Glomerular endothelial cell (primary cell): ENCODE measurements at places on chromosomes 7 and 10.

GRCh38 chr10:132444877-132445351 is 47.9 kb downstream of the PWWP2B start:
- DNase-seq: no peak

DNA sequence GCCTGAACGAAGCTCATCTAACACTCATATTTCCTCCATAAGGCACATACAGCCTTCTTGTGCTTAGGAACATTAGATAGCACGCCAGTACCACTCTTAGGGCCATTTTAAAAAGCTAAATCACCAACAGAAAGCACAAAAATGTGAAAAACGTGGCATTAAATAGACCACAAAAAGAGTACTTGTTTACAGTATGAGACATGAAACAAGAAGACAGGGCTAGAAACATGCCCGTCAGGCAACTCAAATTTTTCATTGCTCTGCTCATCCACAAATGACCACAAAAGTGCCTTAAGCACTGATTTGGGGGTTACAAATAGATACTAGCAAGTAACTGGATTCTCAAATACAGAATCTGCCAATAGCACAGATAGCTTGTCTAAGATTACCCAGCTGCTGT is 67.8 kb downstream of the ELMO1 start:
- DNase-seq: no peak

DNA sequence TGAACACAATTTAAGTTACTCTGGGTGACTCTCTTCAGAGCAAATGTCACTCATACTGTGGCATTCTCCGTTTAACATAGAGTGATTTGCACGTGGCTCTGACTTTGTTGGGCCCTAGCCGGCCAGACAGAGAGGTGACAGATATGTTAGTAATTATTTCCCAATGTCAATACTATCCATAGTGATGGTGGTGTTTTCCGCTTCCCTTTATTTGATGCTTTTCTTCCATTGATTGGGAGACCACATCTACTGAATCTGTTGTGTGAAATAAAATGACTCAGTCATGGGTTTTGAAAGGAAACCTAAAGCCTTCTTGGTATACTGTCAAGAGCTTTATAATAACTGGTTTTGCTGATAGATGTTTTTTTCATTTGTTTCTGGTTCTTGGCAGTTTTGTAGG is 7.4 kb downstream of the AVL9 start:
- DNase-seq: no peak

DNA sequence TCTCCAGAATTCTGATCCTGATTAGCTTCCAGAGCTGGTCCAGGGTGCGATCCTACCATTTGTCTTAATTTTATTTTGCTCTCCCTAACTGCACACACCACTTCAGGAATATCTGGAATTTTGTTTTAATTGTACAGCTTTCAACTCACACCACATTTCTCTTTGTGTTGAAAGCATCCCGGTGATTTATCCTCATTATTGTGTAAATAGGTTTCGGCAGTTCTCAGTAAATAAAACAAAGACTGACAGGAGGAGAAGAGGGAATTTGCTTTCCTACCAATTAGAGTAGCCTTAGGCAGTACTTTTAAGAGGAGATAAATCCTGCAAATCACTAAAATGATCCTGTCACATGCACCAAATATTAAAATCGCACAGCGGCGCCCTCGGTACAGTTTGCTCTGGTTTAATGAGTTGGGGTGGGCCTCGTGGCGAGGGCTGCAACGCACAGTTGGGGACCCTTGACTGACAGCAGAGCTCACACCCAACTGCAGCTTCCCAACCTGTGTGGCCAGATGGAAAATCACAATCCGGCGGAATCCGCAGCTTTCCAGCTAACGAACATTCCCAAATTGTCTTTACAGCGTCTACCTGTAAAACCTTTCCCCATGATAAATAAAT is 62.6 kb downstream of the EBF3 start:
- no peak for DNase-seq

- peak; percentile 36 for DNase-seq
These were observed 45.4 kb upstream of the MBL2 start for GRCh38 chr10:52818019-52818418.

DNA sequence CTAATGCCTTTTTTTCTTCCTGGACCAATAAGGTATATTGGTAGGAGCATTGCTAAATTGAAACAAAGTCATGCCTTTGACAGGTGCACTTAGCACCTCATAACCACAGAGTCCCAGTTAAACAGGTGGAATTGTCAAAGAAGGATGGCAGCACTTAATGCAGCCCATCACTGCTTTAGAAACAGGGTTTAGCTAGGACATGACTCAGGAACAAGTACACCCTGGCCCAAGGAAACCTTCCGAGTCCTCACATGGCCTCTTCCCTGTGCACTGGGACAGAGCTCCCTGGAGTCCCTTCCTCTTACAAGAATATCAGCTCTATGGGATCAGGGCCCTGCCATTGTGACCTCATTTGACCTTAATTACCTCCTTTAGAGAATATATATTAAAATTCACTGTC is 382.7 kb downstream of the EXOC4 start:
- DNase-seq: no peak
